ENCODE measurements at places on chromosomes 1 and 21.

- no peak for DNase-seq
These were observed 192.3 kb downstream of the SLC45A1 start for GRCh38 chr1:8510041-8510823.

- no peak for DNase-seq
These were observed 7.5 kb downstream of the MPL start for GRCh38 chr1:43345120-43345519.

- DNase-seq, result no peak
These were observed 272.7 kb downstream of the TRABD2B start for GRCh38 chr1:47724432-47724999.

DNA sequence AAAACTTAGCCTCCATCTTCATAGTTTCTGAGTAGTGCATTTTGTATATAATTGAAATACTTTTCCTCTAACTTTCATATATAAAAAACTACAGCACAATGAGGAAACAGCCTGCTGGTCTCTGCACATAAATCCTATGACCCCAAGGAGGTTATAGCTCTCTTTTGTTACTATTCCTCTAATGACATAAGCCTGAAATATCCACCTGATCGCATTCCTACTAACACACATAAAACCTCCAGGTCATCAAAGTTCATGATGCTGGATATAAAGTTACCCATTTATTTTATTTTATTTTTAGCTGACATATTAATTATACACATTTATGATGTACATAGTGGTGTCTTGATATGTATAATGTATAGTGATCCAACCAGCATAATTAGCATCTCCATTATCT is 1042.0 kb upstream of the B3GALT2 start:
- no peak for DNase-seq

- no peak for DNase-seq
These were observed 1.4 kb downstream of the CASQ1 start for GRCh38 chr1:160191756-160192155.

DNA sequence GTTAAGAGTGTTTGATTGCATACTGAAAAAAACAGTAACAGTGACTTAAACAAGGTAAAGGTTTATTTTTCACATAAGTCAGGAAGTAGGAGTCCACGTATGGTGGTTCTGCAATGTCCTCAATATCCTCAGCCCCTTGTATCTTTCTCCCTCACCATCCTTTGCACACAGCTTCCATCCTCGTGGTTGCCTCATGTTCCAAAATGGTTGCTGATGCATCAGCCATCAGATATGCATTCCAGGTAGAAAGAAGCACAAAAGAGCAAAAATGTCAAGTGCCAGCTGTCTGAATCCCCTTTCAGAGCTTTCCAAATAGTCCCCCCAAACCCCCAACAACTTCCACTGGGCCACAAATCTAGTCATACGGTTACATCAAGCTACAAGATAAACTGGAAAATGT is 138.1 kb downstream of the SYF2 start:
- no peak for DNase-seq

GRCh38 chr1:94438692-94439276 is 20.6 kb downstream of the ABCD3 start:
- DNase-seq, result no peak

DNA sequence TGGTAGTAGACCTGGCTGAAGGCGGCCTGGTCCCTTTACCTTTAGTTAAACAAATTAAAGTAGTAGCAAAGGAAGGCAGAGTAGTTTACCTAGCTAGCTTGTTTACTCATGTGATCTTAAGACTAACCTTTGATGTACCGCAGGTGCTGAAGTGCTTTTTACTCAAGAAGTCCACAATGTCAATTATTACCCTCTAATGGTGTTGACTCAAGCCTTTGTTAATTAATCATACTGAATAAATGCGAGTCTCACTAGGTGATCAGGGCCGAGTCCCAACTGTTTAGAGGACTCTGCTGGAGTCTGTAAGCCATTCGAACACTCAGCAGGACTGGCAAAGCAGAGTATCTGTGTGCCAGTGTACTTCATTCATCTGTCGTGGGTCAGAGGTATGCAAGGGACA is 381.1 kb upstream of the NCAM2 start:
- no peak for DNase-seq

DNA sequence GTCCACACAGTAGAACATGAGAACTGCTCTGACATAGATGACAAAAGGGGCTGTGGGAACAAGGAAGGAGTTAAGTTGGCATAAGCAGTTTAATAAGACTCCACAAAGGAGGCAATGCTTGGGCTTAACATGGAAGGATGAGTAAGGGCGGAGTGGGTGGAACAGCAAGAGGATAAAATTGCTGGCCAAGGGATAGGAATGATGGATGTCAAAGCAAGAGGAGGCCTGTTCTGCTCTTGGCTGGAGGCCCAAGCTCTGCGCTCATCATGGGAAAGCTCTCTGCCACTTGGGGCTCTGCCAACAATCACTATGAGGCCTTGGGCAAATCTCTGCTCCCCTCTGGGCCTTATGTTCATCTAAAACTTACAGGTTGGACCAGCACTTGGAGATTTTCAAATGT is 98.3 kb upstream of the CAMK1G start:
- no peak for DNase-seq

DNA sequence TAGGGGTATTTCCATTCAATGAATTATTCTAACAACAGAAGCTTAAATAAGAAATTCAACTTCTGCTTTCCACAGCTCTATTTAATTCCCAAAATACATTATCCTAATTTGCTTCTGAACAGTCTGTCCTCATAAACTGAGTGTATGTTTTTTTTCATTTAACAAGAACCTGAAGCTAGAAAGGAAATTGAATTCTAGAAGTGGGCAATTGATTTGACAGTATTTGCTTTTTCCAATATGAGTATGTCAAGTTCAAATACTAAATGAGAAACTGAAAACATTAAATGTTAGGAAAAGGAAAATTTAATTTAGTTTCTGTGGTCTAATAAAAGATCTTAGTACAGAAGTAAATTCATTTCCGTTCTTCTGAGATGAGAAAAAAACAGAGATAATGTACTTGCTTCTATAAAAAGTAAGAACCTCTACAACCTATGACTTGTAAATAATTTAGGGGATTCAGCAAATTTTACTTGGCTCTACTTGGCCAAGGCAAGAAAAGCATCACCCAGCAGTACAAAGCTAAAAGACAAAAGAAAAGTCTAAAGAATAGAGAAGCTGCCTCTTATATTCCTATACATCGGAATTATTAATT is 31.1 kb downstream of the RAB3GAP2 start:
- no peak for DNase-seq
